Myocyte (in vitro differentiated cells): ENCODE measurements at places on chromosomes 1 and 21. TPM values are rescaled to one million over a fixed set of nuclear protein-coding genes. Genes with fewer than 3 reads are reported as not detected.
A peak's percentile ranks its signal among the peaks of the same experiment; 100 is the strongest.

GRCh38 chr21:20662514-20662913, 335.7 kb upstream of the NCAM2 start:
- no peak for DNase-seq

GRCh38 chr1:119226913-119227312, 86.5 kb upstream of the WARS2 start:
- no peak for DNase-seq

DNA sequence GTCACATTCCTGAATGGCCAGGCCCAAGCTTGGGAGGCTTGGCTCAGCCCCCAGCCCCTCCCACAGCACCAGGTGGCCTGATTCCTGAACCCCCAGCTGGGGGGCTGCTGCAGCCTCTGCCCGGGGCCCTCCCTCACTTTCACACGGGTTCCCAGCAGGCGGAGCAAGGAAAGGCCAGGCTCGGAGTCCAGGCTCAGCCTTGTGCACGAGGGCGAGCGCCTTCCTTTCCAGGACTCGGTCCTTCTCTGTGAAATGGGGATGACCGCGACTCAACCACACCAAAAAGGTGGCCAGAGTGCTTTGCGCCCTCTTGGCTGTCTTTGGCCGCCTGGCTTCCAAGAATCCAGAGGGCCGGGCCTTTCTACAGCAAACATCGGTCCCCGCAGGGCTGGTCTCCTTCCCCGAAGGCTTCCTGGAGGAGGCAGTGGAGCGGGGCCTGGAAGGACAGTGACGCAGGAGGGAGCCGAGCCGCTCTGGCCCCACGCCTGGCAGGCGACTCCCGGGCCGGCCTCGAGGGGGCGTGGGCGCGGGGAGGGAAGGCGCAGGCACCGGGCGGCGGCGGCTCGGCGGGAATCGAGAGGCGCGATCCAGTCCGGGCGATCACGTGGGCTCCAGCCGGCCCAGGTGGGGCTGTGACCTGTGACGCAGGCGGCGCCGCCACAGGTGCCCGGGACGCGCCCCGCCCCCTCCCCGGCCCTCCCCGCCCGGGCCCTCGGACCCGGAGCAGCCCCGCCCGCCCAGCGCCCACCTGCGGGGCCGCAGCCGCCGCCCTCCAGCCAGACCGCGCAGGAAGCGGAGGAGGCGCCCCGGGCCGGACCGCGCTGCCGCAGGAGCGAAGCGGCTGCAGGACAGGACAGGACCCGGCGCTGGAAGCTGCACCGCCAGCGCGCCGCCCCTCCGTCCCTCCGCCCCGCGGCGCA, at the start of gene ARHGEF16:
Gene ARHGEF16, plus strand, starts transcription at position 775 of the 920 bp plus-strand sequence. CDS start 8,420 bp downstream, outside the sequence.
- DNase-seq: peak; percentile 7

DNA sequence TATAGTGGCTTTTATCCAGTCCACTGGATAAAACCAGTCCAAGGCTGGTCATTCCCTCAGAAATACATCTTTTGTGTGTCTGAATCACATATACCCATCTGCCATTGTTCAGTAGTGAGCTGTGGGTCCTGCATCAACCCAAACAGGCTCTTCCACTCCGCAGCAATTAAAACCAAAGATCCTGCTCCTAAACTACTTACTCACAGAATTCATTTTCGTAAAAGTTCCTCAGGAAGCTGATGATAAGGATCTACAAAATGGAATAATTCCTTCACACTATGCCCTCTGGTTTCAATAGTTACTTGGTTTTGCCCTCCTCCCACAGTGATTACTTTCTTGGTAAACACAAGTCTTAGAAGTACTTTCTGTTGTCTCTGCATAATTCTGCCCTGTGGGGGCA, 5.1 kb upstream of the MFSD2A start:
- no peak for DNase-seq

DNA sequence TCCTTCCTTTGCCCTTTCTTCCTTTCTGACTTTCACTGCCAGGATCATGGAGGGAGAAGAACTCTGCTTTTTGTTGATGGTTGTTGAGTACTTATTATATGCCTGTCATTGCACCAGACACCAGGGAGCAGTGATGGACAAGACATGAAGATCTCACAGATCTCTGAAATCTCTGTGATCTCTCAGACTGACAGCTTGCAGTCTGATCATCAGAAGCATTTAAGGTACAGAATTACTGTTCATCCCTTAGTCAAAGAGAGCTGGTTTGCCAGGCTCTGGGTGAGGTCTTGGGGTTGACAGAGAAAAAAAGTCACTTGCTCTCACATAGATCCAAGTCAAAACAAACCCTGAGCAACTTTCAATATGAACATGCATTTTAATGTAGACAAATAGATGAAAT, 299.5 kb upstream of the FMN2 start:
- no peak for DNase-seq

DNA sequence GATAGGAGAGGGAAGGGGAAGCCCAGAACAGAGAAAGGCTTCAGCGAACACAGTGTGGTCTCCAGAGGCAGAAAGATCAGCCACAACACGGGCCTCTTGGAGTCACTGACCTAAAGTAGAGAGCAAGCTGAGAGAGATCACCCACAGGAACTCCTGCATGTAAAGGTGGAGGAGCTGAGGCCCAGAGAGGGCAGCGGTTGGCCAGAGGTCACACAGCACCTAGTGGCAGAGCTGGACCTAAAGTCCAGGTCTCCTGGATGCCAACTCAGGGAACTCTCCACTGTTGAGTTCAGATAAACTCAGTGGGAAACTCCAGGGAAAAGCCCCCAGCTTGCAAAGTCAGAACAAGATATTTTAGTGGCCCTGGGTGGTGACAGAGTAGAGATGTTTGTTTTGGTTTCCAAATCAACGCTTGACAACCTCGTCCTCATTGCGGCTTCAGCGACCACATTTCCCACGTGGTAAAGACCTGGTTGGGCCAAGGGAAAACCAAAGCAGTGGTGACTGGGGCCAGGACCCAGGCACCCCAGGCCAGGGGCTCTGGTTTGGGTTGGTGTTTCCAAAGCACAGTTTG, 4.6 kb downstream of the IFFO2 start:
- DNase-seq: no peak

GRCh38 chr1:198122693-198123092, 34.1 kb upstream of the NEK7 start:
- DNase-seq: no peak

- DNase-seq: no peak
Observed at GRCh38 chr1:77553568-77554291, 128.7 kb downstream of the ZZZ3 start.

Gene WNT2B
- 0.31 and 0.67 TPM in 2 replicates for total RNA-seq

Gene CYP4Z1
- not detected in 2 replicates for total RNA-seq

Gene PAQR6
- 1.1 and 4.1 TPM in 2 replicates for total RNA-seq
